Bronchus fibroblast of lung (primary cell): ENCODE measurements at places on chromosomes 5 and 9. TPM values are rescaled to one million over a fixed set of nuclear protein-coding genes. Genes with fewer than 3 reads are reported as not detected.

SLF1 gene
- 8.6 and 10.3 TPM in 2 replicates for total RNA-seq

LCN2 gene
- total RNA-seq: not detected in 2 replicates

ELL2 gene
- total RNA-seq: 38.5 and 44.9 TPM in 2 replicates

DBH gene
- not detected in 2 replicates for total RNA-seq

ZNF883 gene
- total RNA-seq: 0.74 and 1.7 TPM in 2 replicates

NAIP gene
- 0.89 and 2.0 TPM in 2 replicates for total RNA-seq

IL4 gene
- total RNA-seq: not detected in 2 replicates

FOXI1 gene
- not detected in 2 replicates for total RNA-seq

FEM1C gene
- 10.1 and 10.4 TPM in 2 replicates for total RNA-seq

TMEM232 gene
- 0.45 and 2.2 TPM in 2 replicates for total RNA-seq

C9 gene
- total RNA-seq: not detected in 2 replicates

ORM1 gene
- not detected in 2 replicates for total RNA-seq

HABP4 gene
- total RNA-seq: 14.3 and 19.3 TPM in 2 replicates

SLC6A7 gene
- total RNA-seq: not detected in 2 replicates

GFI1B gene
- total RNA-seq: under 0.01 TPM in 1 of 2 replicates, not detected in the other

CDH10 gene
- 0.15 TPM in 1 of 2 replicates, not detected in the other for total RNA-seq
